Stimulated activated CD8-positive, alpha-beta memory T cell treated with anti-CD3 and anti-CD28 coated beads, Interleukin-4, amount 100 ng/mL, for 4 hours (primary cell): ENCODE measurements at places on chromosomes 1 and 21.

DNA sequence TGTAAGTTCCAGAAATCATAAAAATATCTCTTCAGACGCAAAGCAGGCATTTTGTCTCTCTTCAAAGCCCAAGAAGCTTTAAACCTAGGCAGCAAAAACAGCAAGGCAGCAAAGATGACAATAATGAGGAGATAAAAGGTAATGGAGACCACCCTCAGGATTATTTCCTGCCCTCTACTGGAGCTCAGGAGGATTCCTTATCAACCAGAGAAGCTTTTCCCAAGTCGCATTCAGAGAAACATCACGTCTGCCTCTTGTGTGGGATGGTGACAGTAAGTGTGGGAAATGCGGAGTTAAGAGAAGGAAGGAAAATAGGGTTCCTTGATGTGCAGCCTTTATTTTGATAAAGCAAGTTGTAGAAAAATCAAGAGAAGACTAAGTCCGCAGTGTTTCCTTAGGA lies 365.8 kb downstream of the RGS7 start:
- no peak for DNase-seq

DNA sequence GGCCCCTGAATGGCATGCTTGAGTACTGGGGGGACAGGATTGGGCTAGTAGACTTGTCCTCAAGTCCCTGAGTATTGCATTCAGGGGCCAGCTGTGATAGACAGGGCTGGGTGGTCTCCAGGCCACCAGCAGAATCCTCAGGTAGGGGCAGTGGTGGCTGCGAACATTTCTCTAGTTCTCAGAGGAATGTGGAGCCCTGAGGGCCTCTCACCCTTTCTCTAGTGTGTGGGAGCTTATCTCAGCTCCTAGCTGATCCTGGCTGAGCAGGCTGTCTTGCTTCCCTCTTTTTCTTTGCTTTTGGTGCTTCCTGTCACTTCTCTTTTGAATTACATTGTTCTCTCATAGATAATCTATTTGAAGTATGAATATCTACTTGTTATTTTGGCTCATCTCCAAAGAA lies 30.0 kb upstream of the PM20D1 start:
- DNase-seq: no peak

DNA sequence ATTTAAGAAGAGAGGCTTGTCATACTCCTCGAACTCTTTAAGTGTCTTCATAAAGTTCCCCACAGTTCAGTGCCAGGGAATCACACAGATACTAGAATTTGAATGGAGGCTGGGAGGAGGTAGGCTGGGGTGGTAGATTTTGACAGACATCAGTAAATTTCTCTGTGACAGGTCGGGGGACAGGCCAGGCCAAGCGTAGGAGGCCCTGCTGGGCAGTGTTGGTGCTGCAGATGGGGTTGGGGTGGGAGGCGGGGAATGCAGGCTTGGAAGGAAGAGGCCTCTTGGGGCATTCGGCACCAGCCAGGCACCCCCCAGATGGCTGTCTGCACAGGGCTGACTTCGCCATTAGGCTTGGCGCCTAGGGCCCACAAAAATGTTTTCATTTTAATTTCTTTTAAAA lies 84.0 kb downstream of the MAN1C1 start:
- DNase-seq: no peak

GRCh38 chr1:20187103-20187812 lies 940 bp upstream of the PLA2G2C start:
- no peak for DNase-seq

GRCh38 chr1:150237746-150238145 lies 1.8 kb upstream of the ANP32E start:
- no peak for DNase-seq
